ENCODE measurements at places on chromosomes 12 and 14.
A peak's percentile ranks its signal among the peaks of the same experiment; 100 is the strongest.

DNA sequence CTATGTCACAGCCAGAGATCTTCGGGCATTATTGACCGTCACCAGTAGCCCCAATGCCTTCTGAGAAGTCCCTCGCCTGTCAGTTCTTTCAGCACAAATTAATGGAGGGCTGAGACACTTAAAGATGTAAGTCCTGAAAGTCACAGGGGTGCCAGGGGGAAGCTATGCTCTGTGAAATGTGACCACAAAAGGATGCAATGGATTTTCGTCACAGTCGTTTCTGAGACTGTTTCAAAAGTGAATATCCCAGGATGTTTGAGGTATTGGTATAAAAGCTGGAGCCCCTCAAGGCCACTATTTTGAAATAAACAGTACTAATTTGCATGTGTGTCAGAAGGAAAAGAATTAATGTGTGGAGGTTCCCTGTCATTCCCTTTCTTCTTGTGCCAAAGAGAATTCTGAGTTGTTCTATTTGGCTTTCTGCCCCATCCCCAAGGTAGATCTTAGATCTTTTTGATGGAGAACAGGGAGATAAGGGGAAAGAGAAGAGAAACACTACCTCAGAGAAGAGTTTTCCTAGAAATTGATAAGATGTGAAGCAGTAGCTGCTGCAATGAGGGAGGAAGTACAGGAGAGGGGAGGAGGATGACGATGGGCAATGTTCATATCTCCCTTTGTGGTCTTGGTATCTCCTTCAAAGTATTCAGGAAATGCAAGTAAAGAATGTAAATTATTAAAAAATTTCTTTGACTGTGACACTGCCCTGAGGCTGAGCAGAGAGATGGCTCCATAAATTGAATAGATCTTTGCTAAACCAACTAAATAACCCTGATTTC is 101.8 kb upstream of the NAP1L1 start:
- DNase-seq: peak; percentile 97

GRCh38 chr14:74942608-74943007 is 12.8 kb downstream of the PGF start:
- DNase-seq: no peak

DNA sequence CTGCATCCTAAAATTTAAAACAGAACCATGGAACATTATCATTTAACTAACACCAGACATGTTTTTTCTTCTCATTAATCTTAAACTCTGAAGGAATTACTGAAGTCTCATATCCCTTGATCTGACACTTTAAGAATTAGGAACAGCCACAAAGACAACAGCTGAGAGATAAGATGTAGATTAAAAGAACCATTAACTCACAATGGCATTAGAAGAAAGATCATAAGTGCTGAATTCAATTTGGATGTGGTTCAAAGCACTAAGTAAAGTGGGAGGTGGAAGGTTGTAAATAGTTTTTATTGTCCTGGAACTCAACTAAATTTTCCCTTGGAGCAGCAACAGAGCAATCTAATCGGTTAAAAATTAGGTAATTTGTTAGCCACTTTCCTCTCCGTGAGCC is 199.0 kb upstream of the ATP2B1 start:
- DNase-seq: no peak

- no peak for DNase-seq
Measured at GRCh38 chr12:111756681-111757080, 10.1 kb upstream of the ALDH2 start.

- no peak for DNase-seq
Measured at GRCh38 chr14:104515059-104515810, 64.3 kb upstream of the C14orf180 start.

DNA sequence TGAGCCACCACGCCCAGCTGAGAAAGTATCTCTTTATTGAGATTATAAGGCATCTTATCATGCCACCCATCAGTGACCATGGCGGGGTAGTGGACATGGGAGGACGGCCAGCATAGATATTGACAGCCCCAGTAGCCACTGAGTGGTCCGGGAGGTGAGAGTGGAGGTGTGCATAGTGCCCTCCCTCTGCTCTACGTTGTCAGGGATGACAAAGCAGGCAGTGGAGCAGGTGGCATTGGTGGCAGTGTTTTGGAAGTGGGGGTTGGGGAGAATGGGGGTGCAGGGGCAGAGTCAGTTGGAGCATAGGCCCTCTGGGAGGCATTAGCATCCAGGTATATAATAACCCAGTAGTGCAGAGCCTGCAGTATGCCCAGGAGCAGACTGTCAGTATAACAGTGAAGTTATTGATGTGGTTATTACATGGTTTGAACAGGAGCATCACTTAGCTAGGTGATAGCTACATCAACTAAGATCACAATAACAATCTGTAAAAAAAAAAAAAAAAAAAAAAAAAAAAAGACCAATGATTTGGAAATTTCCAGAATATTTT is 41.1 kb downstream of the GNG2 start:
- DNase-seq: no peak

DNA sequence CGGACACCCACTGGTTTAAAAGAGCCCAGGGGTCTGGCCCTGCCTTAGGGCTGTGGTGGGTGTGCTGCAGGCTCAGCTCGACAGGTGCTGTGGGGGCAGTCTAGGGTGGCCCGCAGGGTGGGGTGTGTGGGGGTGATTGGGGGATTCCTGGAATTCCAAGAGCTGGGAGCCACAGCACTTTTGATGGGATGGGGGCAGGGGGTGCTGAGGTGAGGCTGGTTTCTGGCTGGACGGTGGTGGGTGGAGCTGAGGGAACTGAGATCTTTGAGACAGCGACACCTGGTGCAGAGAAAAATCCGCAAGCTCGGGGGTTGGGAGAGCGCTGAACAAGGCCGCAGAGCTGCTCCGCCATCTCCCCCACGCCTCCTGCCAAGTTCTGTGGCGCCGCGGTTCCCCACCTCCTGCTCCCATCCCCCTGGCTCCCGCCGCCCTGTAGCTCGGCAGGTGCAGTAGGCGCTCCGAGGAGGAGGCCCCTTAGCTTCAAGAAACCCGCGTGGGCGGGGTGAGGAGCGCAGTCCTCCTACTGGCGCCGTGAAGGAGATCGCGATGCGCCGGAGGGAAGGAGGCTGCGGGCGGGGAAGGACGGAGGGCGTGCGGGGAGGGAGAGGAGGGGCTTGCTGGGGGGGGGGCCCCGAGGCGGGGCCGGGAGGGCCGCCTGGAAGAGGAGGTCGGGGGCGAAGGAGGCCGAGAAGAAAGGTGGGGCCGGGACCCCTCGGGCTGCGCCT is 1.3 kb upstream of the TEDC1 start:
- peak; percentile 97 for DNase-seq

- DNase-seq: no peak
Measured at GRCh38 chr14:39665075-39665475, 232.8 kb upstream of the FBXO33 start.

GRCh38 chr12:69981881-69982475 is 157.0 kb downstream of the MYRFL start:
- peak; percentile 19 for DNase-seq

DNA sequence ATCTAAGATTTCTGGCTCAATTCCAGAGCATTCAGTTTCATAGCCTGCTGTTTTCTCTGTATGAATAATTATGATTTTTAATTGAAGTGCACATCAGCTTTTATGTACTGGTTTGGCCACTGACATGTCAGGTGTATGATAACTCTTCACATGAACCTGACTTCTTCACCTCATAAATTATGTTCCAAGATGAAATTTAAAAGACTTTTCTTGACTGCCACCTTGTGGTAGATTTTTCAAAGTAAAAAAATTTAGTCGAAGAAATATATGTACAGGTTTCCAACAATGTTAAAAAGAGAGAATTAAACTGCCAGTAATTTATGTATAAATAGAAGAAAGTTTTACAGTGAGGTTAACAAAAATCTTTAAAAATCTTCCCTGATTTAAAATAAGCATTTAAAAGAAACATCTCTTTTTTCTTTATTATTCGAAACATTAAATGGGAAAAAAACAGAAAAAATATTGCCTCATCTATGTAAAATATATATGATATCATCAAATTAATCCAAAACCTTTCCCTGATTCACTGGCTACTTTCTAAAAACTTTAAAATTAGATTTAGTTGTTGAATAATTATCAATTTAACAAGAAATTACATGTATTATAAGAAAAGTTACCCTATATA is 124.9 kb upstream of the ATXN7L3B start:
- DNase-seq: no peak

- DNase-seq: no peak
Measured at GRCh38 chr14:95097385-95097784, 59.9 kb downstream of the DICER1 start.

- peak; percentile 87 for DNase-seq
Measured at GRCh38 chr12:18383203-18383602, 121.9 kb downstream of the PIK3C2G start.

DNA sequence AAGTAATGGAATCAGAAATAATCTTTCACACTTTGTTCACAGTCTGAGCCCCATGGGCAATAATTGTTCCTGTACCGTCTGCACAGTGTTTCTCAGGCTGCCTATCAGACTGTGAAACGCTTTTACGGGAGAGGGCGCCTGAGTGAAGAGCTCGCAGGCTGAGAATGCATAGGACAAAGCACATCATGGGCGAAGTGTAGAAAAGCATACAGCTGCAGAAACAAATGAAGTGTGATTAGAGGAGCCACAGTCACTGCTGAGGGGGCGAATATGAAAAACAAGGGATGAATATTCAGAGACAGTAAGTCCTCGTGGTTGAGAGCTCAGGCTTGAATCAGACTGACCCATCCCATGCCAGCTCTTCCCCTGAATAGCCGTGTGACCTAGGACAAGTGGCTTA is 438.4 kb upstream of the DCN start:
- DNase-seq: no peak

- DNase-seq: peak; percentile 91
Measured at GRCh38 chr14:62213516-62213915, 451.3 kb downstream of the SNAPC1 start.

GRCh38 chr12:82835217-82835616 is 148.5 kb downstream of the TMTC2 start:
- peak; percentile 33 for DNase-seq

DNA sequence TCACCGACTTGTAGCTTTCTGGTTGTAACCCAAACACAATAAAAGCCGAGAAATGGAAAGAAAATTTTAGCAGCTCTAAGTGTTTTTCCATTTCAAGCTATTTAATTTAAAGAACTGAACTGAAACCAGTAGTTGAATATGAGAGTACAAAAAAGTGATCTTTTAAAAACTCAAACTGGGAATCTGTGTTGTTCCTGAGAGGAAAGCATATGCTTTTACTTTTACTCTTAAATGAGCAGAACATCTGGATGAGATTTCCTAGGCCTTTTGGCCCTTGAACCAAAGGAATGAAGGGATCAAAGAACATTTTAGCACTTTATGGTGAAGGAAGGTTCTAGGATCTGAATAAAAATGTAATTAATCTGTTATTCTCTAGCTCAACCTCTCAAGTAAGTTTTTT is 1.3 kb downstream of the KERA start:
- DNase-seq: no peak

DNA sequence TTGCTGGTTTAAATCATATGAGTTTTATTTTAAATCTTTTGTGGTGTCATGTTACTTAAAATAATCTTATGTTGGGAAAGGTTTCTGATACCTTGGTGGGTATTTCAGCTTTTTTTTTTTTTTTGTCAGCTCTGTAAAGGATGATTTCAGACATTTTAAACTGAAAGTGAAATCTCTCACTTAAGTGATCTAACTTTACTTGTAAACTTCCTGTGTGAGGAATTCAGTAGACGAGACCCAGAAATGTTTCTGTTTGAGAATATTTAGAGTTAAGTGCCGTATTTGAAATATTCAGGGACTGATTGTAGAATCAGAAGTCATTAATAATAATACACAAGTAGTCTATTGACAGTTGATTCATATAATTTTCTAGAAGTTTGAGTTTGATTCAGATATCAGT is 37.8 kb downstream of the PROX2 start:
- no peak for DNase-seq

DNA sequence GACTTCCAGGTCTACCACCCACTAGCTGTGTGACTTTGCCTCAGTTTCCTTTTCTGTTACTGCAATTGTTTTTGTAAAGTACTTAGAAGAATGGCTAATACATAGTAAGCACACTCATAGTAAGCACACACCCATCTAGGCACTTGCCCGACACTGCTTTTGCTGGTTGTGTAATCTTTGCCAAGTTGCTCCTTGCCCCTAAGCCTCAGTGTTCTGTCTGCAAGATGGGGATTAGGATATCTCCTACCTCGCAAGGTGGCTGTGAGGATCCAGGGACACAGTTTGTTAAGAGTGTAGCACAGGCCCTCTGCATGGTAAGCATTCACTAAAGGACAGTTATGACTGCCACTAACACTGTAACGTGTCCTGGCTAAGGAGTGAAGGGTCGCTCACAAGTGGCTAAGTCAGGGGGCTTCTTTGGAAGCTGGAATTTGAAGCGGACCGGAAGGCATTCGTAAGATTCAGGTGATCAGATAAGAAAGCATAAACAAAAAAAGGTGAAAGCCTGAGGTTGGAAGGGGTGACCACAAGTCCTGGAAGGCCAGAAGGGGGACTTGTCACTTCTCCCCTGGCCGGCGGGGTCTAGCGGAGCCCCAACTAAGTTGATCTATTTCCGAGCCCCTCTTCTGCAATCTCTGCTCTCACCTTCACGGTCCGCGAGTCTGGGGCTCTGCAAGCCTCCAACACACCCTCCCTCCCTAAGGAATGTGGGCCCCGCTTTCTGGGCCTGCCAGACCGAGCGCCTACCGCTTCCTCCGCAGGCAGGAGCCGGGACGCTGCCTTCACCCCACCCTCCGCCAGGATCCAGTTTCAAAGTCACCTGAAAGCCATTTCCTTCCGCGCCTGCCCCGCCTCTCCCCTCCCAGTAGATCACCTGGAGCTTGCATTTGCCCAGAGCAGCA is 1.5 kb upstream of the PLEKHG3 start:
- DNase-seq: no peak

- DNase-seq: no peak
Measured at GRCh38 chr12:116595186-116595585, 36.0 kb downstream of the MAP1LC3B2 start.

DNA sequence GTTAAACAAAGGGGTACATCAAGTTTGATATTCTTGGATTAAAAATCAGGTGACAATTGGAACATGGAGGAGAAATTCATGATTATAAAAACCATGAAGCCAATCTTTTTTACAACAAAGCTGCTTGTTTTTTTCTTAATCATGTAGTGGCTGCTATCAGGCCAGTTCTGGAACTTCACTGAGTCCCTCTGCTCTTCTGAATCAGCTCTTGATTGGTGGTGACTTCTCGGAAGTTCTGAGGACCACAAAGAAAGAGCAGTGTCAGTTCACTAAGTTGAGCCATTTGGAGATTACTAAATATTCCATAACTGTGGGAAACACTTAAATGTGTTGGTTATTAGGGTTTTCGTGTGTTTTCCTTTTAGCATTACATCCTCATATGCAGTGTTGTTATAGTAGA is 8.5 kb downstream of the EIF4B start:
- no peak for DNase-seq

GRCh38 chr12:112916270-112916669 is 9.5 kb downstream of the OAS1 start:
- peak; percentile 51 for DNase-seq

DNA sequence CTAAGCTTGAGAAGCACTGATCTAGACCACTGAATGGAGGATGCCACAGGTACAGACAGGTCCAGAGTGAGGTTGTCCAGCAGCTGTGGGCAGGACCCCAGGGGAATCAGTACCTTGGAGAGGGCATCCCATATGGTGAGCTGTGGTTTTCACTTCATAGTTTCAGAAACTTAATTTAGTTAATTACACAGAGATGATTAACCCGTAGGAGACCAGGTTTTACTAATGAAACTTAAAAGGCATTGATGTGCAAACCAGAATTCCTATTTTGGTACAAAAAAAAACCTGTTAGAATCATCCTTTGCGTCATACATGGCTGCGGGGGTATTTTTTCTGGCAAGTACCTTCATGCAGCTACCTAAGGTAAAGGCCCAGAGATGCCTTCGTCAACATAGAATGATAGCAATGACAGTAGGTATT is 159.3 kb downstream of the DACT1 start:
- DNase-seq: no peak

Measured in NCI-H226 (cell line).